GM23338 (cell line): ENCODE measurements at places on chromosomes 7 and 10.

- no peak for DNase-seq
Observed at GRCh38 chr7:17055596-17055995, 173.8 kb upstream of the AGR3 start.

GRCh38 chr10:21327289-21327993 lies 198.0 kb downstream of the SKIDA1 start:
- DNase-seq = no peak

DNA sequence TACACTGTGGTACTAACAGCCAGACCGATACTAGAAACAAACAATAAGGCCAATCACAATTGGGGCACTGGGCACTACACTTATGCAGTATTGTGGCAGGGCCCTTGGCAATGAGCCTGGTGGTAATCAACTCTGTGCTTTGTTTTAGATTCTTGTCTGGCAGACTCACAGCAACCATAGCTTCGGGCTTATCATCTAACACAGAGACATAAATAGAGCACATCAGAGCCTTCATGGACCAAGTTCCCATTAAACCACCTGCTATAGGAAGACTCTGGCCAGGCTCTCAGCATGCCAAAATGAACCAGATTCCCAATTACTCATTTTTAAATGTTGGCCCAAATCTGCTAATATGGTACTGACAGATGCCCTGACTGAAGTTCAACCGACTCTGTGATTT lies 218.6 kb downstream of the DGKI start:
- DNase-seq = no peak

- DNase-seq = no peak
Observed at GRCh38 chr7:111718886-111719285, 156.6 kb upstream of the IMMP2L start.

GRCh38 chr7:106329971-106330733 lies 45.4 kb upstream of the NAMPT start:
- DNase-seq = no peak

DNA sequence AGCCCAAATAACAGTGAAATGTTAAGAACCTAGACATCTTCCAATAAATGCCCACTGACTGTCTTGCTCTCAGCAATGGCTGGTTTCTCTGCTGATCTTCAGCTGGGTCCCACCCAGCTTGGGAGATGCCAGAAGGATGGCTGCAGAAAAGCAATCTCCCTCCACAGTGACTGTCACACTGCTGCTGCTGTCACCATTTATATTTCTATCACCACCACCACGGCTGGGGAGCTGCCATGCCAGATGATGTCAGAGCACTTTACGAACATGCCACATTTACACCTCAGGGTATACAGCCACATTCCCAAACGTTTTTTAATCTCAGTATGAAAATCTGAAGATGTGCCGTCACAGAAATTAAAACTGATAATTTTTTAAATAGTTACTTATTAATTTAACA lies 29.8 kb upstream of the FRMD4A start:
- DNase-seq = no peak

DNA sequence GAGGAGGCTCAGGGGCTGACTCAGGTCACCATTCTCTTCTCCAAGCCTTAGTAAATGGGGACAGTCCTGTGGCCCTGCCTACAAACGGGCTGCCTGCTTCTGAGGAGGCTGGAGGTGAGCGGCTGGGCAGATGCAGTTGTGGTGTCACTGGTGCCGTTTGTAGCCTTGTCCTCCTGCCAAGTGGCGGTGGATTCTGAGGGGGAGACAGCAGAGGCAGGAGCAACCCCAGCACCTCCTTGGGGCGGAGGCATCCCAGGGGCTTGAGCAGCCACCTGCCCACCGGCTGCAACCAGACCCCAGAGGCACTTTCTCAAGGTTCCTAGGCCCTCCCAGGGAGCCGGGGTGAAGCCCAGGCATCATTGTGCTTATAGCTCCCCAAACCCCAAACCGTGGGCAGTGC lies 112.5 kb downstream of the ZMIZ1 start:
- no peak for DNase-seq

DNA sequence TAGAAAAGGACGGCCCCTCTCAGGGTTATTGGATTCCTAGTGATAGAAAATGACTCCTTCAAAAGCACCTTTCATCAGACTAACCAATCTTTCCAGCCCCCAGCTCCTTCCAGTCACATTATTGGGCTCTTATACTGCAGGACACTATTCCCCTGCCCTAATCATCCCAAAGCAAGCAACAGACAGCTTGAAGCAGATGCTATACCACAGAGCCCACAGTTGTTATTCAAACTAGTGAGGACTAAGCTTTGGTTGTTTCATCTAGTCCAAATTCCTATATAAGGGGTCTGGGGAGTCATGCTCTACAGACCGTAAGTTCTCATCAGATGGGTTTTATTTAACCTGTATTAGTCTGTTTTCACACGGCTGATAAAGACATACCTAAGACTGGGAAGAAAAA lies 24.5 kb downstream of the ZC3HAV1L start:
- no peak for DNase-seq

- DNase-seq = no peak
Observed at GRCh38 chr10:18409599-18410397, 241.6 kb downstream of the NSUN6 start.

DNA sequence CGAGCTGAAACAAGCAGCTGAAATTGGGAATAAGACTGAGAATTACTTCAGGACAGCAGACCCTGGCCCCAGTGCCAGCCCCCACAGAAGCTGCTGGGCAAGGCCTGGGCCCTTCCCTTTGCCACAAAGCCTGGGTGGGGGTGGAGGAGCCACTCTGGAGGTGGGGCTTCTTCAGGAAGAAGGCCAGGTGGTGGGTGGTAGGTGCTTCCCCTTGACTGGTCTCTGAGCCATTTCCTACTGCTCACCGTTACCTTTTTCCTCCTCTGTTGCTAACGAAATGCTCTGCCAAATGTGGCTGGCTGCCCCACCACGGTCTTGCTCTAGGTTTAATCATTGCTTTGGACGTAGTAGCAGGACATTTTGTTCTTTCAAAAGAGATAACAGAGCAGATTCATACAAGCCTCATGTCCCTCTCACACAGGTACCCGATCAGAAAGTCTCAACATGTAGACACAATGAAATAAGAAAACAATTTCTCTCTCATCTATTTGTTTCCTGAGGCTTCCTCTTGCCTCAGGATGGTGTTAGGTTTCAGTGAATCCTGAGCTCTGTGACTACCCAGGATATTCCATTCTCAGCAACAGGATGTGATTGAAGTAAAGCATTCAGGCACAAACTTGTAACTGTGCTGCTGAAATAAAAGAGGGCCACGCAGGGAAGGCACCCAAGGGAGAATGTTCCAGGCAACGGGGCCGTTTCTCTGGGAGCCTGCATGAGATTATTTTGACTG lies 66.5 kb downstream of the WDR11 start:
- peak; percentile 24 for DNase-seq

DNA sequence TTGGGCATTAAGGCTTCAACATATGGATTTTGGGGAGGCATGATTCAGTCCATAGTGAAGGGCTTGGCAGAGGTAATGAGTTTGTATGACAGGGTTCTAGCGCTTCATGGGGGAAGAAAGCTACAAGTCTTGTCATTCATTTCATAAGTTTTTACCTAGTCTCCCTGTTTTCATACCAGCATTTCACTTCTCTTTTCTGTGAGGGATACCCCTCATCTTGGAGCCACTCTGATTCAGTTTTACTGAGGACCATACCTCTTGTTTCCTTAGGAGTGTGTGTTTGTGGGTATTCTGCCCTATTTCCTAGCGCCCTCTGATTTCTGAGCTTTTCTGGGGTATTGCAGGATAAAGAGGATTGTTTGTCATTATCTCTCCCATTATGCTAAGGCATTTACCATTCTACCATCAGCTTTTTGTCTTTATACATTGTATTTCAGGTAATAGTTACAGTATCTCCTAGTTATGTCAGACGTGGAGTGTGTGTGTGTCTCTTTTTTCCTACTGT lies 6.8 kb downstream of the RSBN1L start:
- peak; percentile 38 for DNase-seq

DNA sequence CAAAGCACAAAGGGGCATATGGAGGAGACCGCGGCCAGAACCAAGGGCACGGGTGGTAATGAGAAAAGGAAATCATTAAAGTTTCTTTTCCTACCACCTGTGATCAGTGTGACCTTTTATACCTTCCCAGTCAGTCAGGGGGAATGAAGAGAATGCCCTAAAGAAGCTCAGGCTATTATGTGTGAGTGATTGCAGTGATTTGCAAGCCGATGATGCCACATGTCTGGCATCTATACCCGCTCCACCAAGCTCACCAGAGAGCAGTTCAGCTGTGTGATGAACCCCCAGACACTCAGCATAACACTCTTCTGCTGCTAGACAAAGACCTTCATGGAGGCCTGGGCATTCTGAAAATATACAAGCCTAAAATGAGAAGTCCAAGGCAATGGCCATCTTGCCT lies 106.2 kb upstream of the AGK start:
- no peak for DNase-seq

GRCh38 chr10:13684252-13684791 lies 97.6 kb downstream of the PRPF18 start:
- DNase-seq = no peak

- no peak for DNase-seq
Observed at GRCh38 chr7:30935569-30935877, 23.9 kb downstream of the AQP1 start.

- no peak for DNase-seq
Observed at GRCh38 chr7:106472741-106473140, 188.0 kb upstream of the NAMPT start.

DNA sequence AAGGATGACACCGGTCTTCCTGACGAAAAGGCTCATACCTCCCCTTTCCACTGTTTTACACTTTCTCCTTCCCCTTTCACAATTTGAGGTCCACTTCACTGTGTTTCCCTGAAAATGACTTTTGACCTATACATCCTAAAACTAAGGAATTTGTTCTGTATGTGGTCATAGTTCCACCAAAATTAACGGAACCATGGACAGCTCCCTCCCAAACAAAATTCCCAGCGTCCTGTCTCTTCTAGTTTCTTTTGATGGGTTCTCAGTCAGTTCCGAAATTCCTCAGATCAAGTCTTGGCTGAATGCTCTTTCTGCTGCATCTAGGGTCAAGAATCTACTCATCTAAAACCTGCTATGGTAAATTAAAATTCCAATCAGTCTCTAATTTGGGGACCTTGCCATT lies 1191.9 kb downstream of the CNTNAP2 start:
- DNase-seq = peak; percentile 14

DNA sequence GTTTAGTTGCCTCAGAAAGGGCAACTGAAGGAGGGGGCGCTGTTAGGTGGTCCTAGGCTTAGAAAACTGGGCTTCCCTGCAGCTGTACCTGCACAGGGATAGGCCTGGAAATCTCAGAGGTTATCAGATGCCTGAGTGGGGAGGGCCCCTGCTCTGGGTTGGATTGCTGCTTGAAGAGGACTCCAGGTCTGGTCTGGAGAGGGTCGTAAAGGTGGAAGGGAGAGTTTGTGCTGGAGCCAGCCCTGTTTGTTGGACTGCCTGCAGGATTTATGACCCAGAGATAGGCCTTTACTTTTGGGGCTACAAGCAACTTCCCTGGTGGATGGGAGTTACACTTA lies 765.9 kb downstream of the GRID1 start:
- no peak for DNase-seq

DNA sequence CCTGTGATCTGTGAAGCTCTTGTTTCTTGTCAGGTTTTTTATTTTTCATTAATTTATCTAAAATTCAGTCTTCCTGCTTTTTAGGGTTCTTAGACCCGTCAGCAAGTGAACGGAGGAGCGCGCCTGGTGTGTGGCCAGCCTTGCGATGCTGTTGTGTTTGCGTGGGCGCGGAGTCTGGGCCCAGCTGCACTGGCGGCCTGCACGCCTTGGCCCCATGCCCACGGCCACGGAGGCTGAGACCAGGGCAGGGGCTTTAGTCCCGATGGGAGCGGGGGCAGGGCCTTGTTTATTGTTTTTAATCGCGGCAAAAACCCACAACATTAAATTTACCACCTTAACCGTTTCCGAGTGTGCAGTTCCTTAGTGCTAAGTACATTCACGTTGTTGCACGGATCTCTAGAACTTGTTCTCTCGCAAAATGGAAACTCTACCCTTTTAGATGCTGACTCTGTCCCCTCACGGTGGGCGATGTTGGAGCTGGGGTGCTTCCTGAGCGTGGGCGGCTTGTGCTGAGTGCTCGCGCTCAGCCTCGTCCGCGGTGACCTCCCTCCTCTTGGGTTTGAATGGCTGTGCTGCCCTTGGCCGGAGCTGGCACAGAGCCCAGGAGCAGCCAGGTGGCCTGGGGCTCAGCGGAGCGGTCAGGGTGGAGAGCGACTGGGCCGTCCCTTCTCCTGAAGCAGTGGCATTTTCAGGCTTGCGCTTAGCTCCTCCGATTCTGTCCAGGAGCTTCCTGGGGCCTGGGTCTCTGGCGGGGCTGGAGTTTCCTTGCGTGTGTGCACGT lies 69.1 kb downstream of the INPP5A start:
- DNase-seq = no peak

- no peak for DNase-seq
Observed at GRCh38 chr7:31053986-31054385, 1.9 kb downstream of the ADCYAP1R1 start.

DNA sequence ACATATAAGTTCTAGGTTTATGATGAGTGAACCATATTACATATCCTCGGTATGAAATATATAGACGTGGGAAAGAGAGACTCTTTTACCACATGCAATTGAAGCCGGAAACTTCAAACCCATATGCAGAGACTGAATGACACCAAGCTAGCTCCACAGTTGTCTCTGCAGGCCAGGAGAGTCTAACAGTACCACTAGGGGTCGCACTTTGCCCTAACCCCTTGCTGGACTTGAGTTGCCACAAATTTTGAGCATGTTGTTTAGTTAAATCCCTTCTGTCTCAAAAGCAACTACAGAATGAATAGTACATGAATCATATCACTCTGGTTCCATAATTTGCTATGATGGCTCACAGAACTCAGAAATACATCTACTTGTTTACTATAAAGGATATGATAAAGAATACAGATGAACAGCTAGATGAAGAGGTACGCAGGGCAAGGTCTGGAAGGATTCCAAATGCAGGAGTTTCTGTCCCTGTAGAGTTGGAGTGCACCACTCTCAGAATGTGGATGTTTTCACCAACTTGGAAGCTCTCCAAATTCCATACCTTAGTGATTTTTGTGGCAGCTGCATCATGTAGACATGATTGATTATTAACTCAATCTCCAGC lies 112.4 kb upstream of the YAE1 start:
- DNase-seq = peak; percentile 89

DNA sequence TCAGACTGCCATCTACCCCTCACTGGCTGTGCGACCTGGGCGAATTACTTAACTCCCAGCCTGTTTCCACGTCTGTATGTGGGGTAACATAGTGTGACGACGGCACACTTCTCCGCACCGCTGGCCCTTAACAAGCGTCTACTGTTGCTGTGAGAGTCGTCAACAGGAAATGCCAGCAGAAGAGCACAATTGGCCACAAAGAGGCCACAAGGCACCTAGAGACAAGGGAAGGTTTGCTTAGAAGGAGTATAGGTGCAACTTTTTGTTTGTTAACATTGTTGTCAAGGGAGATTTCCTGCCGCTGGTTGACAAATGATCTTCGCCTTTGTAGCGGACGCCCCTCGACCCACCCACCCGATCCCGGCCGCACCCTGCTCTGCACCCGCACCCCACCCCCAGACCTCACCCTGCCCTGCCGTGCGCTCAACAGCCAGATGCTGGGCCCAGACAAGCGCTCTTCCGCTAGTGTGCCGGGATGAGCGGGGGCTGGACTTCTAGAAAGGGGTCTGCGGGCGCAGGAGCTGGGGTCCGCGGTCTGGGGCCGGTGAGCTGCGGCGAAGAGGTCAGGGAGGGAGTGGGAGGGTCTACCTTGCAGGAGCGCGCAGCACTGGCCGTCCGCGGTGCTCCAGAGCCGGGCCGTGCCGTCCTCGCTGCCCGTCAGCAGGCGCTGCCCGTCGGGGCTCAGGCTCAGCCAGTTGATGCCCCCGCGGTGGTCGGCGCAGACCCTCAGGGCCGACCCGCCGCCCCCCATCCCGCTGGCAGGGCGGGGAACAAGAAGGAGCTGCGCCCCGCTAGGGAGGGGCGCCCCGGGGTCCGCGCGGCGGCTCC lies 785 bp downstream of the WDR86 start:
- DNase-seq = peak; percentile 79
